ENCODE measurements at places on chromosomes 7 and 10.

DNA sequence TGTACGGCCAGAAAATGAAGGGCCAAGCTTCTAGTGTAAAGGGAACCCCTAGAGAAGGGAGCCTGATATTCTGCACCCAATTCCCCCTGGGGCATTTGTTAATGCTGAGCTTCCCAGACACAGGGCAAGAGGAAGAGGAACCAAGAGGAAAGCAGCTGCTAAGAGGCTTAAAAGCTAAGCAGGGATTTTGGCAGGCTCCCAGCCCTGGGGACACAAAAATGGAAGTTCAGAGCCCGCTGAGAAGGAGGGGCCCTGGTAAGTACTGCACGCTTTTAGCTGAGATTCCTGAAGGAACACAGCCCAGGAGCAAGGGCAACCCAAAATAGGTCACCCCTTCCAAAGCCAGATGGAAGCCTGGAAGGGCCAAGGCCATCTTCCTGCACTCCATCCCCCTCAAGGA is 387.3 kb upstream of the MGMT start:
- no peak for DNase-seq

GRCh38 chr7:105493923-105494315 is 28.2 kb downstream of the PUS7 start:
- peak; percentile 83 for DNase-seq

DNA sequence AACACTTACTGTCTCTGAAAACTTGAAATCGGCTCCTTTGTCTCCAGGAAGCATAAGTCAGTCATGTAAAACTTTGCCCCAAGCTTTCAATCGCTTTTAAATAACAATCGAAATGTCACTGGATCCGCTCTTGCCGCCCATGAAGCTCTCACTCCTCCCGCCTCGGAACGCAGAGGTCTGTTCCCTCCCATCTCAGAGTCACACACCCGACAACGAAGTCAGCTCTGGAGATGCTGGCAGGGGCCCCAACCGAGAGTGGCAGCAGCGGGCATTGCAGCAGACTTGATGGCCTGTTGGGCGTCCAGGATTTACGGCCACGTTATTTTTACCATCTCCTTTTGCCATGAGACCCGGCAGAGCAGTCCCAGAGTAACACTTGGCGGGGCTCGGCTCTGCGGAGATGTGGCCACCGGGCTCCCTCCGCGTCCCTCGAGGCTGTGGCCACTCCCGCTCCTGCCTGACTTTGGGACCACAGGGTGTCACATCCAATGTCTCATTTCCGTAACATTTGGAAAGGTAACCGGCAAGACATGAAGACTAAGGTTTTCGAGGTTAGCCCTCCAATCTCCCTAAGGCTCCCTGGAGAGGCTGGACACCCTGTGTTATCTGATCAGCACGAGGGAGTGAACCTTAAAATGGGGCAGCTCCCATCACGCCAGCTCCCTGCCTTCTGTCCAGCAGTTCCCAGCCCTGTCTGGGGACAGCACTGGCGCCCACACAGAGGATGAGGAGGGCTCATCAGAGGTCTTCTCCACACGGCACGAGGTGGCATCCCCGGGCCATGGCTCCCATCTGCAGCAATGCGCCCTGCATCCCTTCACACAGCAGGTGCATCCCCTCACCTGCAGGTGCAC is 62.8 kb upstream of the ADGRA1 start:
- DNase-seq: no peak

- DNase-seq: no peak
Observed at GRCh38 chr7:129771201-129771927, 159.8 kb downstream of the NRF1 start.

- no peak for DNase-seq
Observed at GRCh38 chr10:51000976-51001375, 73.3 kb upstream of the PRKG1 start.

DNA sequence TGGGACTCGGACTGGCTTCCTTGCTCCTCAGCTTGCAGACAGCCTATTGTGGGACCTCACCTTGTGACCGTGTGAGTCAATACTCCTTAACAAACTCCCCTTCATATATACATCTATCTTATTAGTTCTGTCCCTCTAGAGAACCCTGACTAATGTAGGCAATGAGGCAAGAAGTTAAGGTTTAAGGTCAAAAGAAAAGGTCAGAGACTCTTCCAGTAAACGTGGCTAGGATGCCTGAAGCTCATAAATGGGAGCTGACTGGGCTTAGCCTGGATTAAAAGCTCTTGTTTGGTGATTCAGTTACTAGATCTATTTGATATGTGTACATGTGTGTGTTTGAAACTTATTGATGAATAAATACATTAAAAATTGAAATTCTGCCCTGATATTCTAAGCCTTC is 10.6 kb upstream of the GPR141 start:
- no peak for DNase-seq

DNA sequence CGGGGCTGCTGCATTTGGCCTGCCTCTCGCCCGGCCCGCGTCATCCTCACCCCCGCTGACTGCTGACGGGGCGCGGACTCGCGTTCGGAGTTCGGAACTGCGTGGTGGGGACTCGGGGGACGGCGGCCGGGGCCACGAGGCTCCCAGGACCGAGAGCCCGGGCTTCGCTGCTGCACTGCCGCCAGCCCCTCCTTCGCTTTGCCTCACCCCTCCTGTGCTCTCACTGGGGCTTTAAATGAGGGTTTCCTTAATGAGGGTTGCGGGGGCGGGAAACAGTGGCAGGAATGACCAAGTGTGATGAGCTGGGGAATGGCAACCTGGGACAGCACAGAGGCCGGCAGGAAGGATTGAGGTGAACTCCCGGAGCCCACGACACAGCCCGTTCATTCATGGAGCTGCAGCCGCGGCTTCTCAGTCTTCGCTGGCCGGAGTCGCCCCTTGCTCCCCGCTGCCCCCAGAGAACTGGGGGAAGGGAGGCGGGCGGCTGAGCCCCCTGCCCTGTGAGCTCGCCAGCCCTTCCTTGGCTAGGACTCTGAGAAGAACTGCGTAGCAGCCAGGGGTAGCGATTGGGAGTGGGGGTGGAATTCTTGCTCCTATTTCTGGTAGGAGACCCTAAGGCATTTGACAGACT is 1.5 kb upstream of the LRRC4 start:
- no peak for DNase-seq

GRCh38 chr10:61120805-61121204 is 176.8 kb upstream of the RHOBTB1 start:
- DNase-seq: no peak

GRCh38 chr10:71467569-71468362 is 71.0 kb downstream of the CDH23 start:
- no peak for DNase-seq

DNA sequence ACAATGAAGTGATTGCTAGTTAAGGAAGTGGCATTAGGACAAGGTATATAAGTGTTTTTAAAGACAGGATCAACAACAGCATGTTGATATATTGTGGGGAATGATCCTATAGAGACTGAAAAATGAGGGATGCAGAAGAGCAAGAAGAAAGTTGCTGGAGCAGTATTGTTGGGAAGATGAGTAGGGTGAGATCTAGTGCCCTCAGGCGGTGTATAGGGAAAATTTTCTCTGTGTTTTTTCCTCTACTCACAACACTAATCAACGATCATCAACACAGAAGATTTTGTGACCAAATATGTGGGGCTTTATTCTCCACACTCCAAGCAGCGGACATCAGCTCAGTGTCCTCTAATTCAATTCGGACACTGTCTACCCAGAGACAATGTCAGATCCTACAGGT is 9.6 kb upstream of the PTTG1IP2 start:
- DNase-seq: no peak

DNA sequence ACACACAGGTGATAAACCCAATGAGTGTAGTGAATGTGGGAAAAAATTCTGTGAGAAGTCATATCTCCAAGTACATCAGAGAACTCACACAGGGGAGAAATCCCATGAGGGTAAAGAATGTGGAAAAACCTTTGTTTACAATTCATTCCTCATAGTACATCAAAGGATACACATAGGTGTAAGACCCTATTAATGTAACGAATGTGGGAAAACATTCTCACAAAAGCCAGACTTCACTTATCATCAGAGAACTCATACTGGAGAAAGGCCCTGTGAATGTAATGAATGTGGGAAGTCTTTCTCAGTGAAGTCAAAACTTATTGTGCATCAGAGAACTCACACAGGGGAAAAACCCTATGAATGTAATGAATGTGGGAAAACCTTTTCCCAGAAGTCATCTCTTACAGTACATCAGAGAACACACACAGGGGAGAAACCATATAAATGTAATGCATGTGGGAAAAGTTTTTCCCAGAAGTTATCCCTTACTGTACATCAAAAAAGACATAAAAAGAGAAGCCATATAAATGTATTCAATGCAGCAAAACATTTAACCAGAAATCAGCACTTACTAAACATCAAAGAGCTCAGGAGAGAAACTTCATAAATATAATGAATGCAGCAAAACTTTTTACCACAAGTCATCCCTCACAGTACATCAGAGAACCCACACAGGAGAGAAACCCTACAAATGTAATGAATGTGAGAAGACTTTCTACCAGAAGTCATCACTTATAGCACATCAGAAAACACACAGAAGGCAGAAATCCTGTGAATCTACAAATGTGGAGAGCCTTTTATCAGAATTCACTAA is 49.8 kb downstream of the ZNF239 start:
- DNase-seq: no peak

DNA sequence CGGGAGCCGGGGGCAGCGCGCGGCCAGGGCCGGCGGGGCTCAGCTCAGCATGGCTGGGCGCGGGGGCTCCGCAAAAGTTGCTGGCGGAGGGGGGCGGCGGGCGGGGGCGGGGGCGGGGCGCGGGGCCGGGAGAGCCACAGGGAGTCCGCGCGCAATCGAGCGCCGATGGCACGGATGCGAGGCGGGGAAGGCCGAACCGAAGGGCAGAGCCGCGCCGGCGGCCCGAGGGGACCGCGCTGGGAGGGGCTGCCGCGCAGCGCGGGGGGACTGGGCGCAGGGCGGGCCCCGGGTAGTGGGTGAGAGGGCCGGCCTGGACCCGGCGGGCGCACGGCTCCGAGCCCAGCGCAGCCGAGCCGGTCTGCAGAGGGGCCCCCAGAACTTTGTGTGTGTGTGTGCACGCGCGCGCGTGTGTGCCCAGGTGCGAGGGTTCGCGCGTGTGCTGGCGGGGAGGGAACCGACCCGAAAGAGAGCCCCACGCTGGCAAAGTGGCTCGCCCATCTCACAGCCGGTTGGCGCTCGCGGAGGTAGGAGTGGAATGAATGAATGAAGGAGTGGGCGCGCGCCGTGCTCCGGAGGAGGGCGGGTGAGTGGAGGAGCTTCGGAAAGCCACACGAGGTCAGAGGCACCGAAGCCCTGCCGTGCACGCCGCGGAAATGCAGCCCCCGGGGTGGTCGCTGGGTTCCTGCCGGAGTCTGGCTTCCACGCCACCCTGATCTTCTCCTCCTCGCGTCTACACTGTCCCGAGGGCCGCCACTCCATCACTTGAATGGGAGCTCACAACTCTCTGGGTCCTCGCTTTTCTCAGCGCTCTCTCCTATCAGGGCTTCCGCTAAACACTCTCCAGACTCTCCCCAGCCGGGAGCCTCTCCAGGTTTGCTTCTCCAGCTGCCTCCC is at the start of gene HIPK2:
HIPK2 (minus strand) TSS at position 51 of the 894 bp plus-strand sequence. CDS start 375 bp downstream, outside the sequence.
- peak; percentile 45 for DNase-seq

DNA sequence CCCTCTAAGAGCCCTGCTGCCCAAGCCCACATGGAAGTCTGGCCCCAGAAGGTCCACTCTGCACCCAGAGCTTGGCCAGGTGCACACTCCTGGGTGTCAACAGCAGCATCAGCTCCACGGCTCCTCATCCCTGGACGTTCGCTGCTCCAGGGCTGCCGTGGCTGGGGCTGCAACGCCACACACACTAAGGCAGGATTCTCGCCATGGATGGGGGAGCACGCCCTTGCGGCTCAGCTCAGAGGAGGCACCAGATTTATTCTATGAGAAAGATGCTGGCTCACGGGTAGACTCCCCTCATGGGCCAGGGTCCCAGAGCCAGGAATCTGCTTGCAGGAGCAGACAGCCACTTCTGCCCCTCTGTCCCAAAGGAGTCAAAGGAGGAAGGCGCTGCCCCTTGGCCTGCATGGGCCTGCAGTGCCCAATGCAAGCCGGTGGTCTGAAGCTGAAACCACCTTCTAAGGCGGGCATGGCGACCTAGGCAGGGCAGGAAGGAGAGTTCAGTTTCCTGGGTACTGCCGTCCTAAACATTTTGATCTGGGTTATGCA is 42.1 kb downstream of the CFAP46 start:
- DNase-seq: no peak

GRCh38 chr7:16963044-16963443 is 81.3 kb upstream of the AGR3 start:
- no peak for DNase-seq

GRCh38 chr7:7565018-7565680 is 1.5 kb upstream of the MIOS start:
- DNase-seq: no peak

- no peak for DNase-seq
Observed at GRCh38 chr7:55063061-55063460, 44.2 kb downstream of the EGFR start.

DNA sequence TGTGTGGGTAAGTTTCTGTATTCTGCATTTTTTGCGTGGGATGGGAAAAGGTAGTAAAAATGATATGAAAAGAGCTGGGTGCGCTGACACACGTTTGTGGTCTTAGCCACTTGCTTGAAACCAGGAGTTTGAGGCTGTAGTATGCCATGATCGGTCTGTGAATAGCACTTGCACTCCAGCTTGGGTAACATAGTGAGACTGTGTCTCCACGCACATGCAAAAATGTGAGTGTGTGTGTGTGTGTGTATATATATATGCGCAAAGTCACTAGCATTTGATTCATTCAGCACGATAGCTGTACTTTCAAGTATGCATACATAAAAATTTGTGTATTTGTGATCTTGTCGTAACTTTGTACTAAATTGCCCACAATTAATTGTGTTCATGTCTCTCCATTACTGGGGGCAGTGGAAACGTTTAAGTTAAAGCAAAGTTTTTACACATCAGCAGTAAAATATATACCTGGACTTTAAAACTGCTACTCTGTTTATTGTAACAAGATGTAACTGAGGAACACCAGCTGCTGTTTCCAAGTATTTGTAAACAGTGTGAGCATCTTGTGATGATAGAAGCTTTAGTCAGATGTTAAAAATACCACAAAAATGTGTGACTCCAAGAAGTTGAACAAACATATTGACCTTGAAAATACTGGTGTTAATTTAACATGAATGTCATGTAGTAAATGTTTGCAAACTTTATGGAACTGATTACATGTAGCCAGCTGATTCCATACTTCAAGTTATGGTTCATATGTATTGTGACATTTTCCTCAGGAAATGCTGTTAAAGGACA is 1.6 kb downstream of the ZRANB1 start:
- no peak for DNase-seq

DNA sequence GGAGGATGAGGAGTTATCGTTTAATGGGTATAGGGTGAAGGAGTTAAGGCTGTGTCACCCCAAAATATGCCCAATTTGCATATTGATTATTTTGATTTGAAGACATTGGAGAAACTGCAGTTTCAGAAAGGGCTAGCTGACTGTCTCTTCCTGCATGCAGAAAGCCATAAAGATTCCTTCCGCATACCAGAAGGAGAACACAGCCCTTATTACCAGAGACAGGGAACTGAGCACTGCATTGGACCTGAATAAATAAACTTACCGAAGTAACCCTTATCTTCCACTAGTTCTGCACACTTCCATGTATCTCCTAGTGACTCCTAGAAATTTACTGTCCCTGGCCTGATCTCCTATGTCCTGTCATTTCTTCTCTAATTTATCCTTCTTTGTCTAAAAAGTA is 821.9 kb upstream of the AUTS2 start:
- DNase-seq: no peak

GRCh38 chr10:115660391-115660790 is 567.2 kb downstream of the ATRNL1 start:
- no peak for DNase-seq

Data from SJSA1 (cell line).